Lung (tissue), 17 donors: ENCODE measurements at places on chromosomes 1 and 21. TPM values are rescaled to one million over a fixed set of nuclear protein-coding genes. Genes with fewer than 3 reads are reported as not detected.

DNA sequence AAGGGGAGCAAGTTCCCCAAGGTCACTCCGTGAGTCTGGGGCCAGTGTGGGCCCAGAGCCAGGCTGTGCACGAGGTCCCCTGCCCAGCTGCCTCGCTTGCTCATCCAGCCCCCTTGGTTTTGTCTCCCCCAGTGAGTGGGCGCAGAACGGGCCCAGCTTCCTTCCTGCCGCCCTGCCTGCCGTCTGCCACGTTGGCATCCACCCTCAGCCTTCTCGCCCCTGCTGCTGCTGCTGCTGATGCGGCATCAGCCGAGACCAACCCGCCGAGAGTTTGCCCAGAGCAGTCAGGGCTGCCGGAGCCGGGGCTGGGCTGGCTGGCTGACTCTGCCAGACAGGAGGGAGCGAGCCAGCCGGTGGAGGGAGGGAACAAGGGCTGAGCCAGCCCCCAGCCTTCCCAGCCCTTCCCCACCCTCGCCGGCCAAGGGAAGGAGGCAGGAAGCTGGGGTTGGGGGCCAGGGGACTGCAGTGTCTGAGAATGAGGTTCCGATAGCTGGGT lies 31.4 kb upstream of the WASF2 start:
- H3K27ac ChIP-seq: peak overlapping the region; percentile 40
- peak; percentile 38 for DNase-seq
- no peaks in the 10 kb centered on the region for H3K36me3 ChIP-seq
- H3K4me1 ChIP-seq: peaks cover 32% of the 10 kb centered on the region
- no peaks in the 10 kb centered on the region for H3K27me3 ChIP-seq

DNA sequence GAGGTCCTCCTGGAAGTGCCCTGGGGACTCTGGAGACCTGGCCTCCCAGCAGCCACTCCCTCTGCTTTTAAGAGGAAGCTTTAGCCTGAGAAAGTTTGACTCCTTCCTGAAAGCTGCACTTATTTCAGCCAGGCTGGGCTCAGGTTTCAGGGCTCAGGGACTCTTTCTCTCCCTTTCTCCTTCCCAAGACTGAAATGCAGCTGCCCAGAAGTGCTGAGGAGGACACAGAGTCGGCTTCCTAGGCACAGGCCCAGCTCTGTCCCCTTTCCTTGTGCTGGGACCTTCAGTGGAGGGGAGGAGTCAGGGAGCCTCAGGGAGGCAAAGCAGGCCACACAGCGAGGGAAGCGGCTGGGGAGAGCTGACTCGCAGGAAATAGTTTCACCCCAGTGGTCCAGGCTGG lies 137.3 kb downstream of the NAV1 start:
- H3K27ac ChIP-seq: peak overlapping the region; percentile 15
- DNase-seq: peak; percentile 81
- no peaks in the 10 kb centered on the region for H3K27me3 ChIP-seq
- H3K4me3 ChIP-seq: no peak overlapping the region
- no peaks in the 10 kb centered on the region for H3K36me3 ChIP-seq
- H3K4me1 ChIP-seq: peaks cover 8% of the 10 kb centered on the region

DNA sequence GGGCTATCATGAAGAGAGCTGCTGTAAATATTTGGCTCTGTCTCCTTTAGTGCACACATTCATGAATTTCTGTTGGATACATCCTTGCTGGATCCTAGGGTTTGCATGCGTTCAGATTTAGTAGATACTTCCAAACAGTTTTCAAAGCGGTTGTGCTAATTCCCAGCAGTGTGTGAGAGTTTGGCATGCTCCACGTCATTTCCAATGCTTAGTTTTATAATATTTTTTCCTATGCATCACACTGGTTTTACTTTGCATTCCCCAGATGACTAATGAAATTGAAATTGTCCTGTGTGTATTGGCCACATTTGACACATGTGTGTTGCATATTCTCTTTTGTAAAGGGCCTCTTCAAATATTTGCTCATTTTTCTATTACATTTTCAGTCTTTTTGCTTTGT lies 18.5 kb upstream of the AADACL3 start:
- H3K36me3 ChIP-seq: no peaks in the 10 kb centered on the region
- no peak overlapping the region for H3K4me3 ChIP-seq
- no peak overlapping the region for H3K27ac ChIP-seq
- no peak for DNase-seq
- no peaks in the 10 kb centered on the region for H3K27me3 ChIP-seq
- H3K4me1 ChIP-seq: no peaks in the 10 kb centered on the region

- H3K36me3 ChIP-seq: no peaks in the 10 kb centered on the region
- H3K27me3 ChIP-seq: no peaks in the 10 kb centered on the region
- DNase-seq: peak; percentile 77
Observed at GRCh38 chr1:219076326-219076937, 97.2 kb upstream of the LYPLAL1 start.

- no peak for DNase-seq
- H3K36me3 ChIP-seq: no peaks in the 10 kb centered on the region
- peaks cover 5% of the 10 kb centered on the region for H3K4me1 ChIP-seq
- peaks cover 50% of the 10 kb centered on the region for H3K27me3 ChIP-seq
- H3K27ac ChIP-seq: no peak overlapping the region
- H3K4me3 ChIP-seq: no peak overlapping the region
Observed at GRCh38 chr1:184039126-184039525, 1.6 kb upstream of the COLGALT2 start.

DNA sequence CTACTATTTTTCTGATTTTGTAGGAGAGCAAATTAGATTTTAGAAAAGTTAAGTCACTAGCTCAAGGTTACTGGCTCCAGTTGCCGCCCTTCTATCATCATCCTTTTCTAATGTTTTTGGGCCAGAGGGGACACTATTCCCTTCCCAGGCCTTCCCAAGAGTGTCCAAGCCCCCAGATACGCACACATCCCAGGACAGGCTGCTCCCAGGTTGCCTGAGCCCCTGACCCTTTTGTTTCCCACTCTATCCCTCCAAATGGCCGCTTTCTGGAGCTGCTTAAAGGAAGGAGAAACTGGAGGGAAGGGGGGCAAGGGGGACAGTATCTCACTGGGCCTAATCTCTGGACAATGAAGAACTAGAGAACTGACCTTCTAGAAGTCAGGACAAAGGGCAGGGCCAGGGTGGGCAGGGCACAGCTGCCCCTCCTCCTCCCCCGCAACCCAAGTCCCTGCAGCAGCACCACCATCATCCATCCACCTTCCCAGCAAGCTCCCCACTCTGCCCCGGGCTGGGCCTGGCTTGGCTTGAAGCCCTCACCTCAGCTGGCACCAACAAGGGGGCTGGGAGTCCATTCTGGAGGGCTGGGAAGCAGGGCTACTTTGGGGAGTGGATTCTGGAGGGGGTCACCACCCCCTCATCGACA lies 1.1 kb upstream of the MAP7D1 start:
- H3K4me3 ChIP-seq: peak overlapping the region; percentile 55
- H3K36me3 ChIP-seq: no peaks in the 10 kb centered on the region
- H3K27me3 ChIP-seq: no peaks in the 10 kb centered on the region
- peak overlapping the region; percentile 99 for H3K27ac ChIP-seq
- peaks cover 48% of the 10 kb centered on the region for H3K4me1 ChIP-seq

- H3K27me3 ChIP-seq: no peaks in the 10 kb centered on the region
- H3K27ac ChIP-seq: no peak overlapping the region
- H3K36me3 ChIP-seq: no peaks in the 10 kb centered on the region
- H3K4me1 ChIP-seq: no peaks in the 10 kb centered on the region
Observed at GRCh38 chr1:79082233-79082632, 75.7 kb upstream of the ADGRL4 start.

Gene CTSS
- total RNA-seq: 293 TPM

Gene HTR1D
- total RNA-seq: 0.18 TPM

Gene HES3
- total RNA-seq: not detected
